Testis (tissue), 5 donors: ENCODE measurements at places on chromosomes 3 and 15. TPM values are rescaled to one million over a fixed set of nuclear protein-coding genes. Genes with fewer than 3 reads are reported as not detected.
A peak's percentile ranks its signal among the peaks of the same experiment; 100 is the strongest.

- no peaks in the 10 kb centered on the region for H3K4me1 ChIP-seq
- DNase-seq = peak; percentile 81
- peak within 1 kb of the TSS; percentile 63 for H3K27ac ChIP-seq
- no peaks in the 10 kb centered on the region for H3K36me3 ChIP-seq
- peak within 1 kb of the TSS; percentile 58 for H3K4me3 ChIP-seq
These were observed at the start of gene ROBO2 for GRCh38 chr3:77039606-77040171. Gene ROBO2, plus strand, starts transcription at chr3:77040099. Its CDS starts 687 bp downstream, at chr3:77040786.

- peaks cover 9% of the 10 kb centered on the region for H3K4me1 ChIP-seq
- DNase-seq = no peak
- H3K27ac ChIP-seq = no peak overlapping the region
- H3K27me3 ChIP-seq = no peaks in the 10 kb centered on the region
- no peaks in the 10 kb centered on the region for H3K36me3 ChIP-seq
- no peak overlapping the region for H3K4me3 ChIP-seq
These were observed 489 bp upstream of the GALNT15 start for GRCh38 chr3:16174026-16174355.

The GPR176 gene
- 34.1 TPM for total RNA-seq

DNA sequence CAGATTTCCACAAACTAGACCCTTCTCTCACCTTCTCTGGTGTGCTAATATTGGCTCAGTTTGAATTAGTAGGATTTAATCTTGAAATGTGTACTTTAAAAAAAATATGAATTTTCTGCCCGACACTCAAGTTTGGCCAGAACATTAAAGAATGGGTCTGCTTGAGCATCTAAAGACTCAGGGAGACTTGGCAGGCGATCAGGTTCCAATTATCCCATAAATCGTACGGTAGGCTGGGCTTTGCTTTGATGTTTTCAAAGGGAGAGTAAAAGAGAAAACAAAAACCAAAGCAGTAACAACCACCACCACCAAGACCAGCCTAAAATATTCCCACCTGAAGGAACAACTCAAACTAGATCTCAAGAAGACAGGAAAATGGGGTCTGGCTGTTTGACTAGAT, 230.8 kb downstream of the EBLN2 start:
- H3K4me3 ChIP-seq = no peak overlapping the region
- DNase-seq = no peak
- H3K4me1 ChIP-seq = no peaks in the 10 kb centered on the region
- H3K27ac ChIP-seq = no peak overlapping the region
- H3K36me3 ChIP-seq = no peaks in the 10 kb centered on the region
- H3K27me3 ChIP-seq = no peaks in the 10 kb centered on the region

- no peak overlapping the region for H3K4me3 ChIP-seq
- H3K4me1 ChIP-seq = no peaks in the 10 kb centered on the region
- H3K36me3 ChIP-seq = no peaks in the 10 kb centered on the region
These were observed 274.2 kb downstream of the OCA2 start for GRCh38 chr15:27824841-27825422.

DNA sequence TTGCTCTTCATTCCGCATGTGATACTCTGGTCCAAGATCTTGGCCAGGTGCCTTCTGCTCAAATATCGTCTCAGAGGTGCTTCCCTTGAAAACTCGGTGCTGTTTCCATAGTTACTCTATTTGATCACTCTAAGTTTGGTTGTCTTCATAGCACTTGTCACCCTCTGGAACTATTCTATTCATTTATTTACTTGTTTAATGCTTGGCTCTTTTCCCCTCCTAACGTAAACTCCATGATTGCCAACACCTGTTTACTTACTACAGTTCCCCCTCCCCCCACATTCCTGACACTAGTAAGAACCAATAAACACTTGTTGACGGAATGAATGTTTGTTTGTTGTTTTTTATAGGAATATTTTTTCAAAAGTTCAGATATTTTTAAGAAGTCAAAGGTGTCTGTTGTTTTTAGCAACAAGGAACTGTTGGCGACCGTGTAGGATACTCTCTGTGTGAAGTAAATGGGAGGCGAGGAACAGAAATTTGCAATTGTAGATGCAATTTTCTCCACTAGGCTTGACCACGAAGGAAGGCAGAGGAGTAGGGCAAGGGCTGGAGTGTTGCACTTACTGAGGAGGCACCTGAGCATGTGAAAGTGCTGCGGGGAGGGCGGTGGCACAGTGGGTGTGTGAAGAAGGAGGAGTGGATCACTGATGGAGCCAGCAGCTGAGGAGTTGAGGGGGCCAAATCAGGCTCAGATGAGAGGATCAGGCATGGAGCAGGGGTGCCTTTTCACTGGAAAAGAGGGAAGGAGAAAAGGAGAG, 48.4 kb downstream of the MOBP start:
- H3K36me3 ChIP-seq = no peaks in the 10 kb centered on the region
- H3K27ac ChIP-seq = no peak overlapping the region
- H3K4me3 ChIP-seq = no peak overlapping the region
- no peaks in the 10 kb centered on the region for H3K4me1 ChIP-seq
- H3K27me3 ChIP-seq = no peaks in the 10 kb centered on the region

GRCh38 chr3:72641684-72642083, 206.6 kb downstream of the SHQ1 start:
- H3K4me3 ChIP-seq = no peak overlapping the region
- DNase-seq = no peak
- no peak overlapping the region for H3K27ac ChIP-seq
- H3K4me1 ChIP-seq = no peaks in the 10 kb centered on the region
- H3K27me3 ChIP-seq = no peaks in the 10 kb centered on the region
- H3K36me3 ChIP-seq = no peaks in the 10 kb centered on the region

The LIPC gene
- 0.12 TPM for total RNA-seq

DNA sequence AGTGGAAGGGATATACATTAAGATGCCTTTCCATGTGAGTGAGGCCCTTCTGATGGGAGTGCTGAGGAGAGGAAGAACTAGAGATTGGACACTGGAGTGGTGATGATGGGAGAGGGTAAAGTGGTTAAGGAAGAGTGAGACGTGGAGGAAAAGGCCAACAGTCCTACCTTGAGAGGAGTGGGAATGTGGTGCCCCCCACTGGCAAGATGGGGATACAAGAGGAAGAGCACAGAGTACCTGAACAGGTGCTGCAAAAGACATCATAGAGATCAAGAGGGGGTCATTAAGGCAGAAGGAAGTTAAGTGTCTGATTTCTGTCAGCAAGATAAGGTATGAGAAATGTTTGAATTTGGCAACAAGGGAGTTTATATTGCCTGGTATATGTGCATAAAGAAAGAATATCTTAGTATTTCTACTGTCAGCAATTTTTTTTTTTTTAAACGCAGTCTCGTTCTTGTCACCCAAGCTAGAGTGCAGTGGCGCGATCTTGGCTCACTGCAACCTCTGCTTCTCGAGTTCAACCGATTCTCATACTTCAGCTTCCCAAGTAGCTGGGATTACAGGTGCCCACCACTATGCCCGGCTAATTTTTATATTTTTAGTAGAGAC, 34.0 kb downstream of the ARIH2 start:
- H3K36me3 ChIP-seq = no peaks in the 10 kb centered on the region
- no peaks in the 10 kb centered on the region for H3K27me3 ChIP-seq
- DNase-seq = peak; percentile 24

The TNFSF10 gene
- 8.1 TPM for total RNA-seq

The LRRIQ4 gene
- total RNA-seq = 1.3 TPM

GRCh38 chr15:82894971-82895520, 57.5 kb downstream of the HOMER2 start:
- no peak overlapping the region for H3K27ac ChIP-seq
- no peaks in the 10 kb centered on the region for H3K27me3 ChIP-seq
- H3K36me3 ChIP-seq = no peaks in the 10 kb centered on the region
- no peak overlapping the region for H3K4me3 ChIP-seq
- H3K4me1 ChIP-seq = no peaks in the 10 kb centered on the region

The TEX9 gene
- total RNA-seq = 20.4 TPM

- DNase-seq = no peak
- H3K4me3 ChIP-seq = no peak overlapping the region
- no peaks in the 10 kb centered on the region for H3K36me3 ChIP-seq
- no peak overlapping the region for H3K27ac ChIP-seq
- H3K27me3 ChIP-seq = no peaks in the 10 kb centered on the region
- H3K4me1 ChIP-seq = no peaks in the 10 kb centered on the region
These were observed 14.1 kb upstream of the PGPEP1L start for GRCh38 chr15:99021694-99022093.

DNA sequence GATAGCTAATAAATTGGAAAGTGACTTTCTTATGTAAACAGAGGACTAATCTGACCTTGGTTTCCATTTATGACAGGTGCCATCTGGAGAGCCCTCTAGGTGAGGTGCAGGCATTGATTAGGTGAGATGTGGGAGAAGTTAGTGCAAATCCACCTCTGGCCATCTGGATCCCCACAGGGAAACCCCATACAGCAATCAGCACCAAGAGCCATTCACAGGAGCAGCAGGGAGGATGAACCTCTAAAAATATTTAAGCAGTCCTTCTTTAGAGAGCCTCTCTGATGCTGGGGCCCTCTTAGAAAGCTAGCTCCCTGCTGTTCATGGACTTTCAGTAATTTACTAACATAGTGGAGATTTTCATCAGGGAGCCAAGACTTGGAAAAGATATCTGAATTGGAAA, 69.3 kb downstream of the CLSTN2 start:
- no peak overlapping the region for H3K4me3 ChIP-seq
- H3K27ac ChIP-seq = no peak overlapping the region
- no peaks in the 10 kb centered on the region for H3K36me3 ChIP-seq
- no peak for DNase-seq
- H3K27me3 ChIP-seq = no peaks in the 10 kb centered on the region

DNA sequence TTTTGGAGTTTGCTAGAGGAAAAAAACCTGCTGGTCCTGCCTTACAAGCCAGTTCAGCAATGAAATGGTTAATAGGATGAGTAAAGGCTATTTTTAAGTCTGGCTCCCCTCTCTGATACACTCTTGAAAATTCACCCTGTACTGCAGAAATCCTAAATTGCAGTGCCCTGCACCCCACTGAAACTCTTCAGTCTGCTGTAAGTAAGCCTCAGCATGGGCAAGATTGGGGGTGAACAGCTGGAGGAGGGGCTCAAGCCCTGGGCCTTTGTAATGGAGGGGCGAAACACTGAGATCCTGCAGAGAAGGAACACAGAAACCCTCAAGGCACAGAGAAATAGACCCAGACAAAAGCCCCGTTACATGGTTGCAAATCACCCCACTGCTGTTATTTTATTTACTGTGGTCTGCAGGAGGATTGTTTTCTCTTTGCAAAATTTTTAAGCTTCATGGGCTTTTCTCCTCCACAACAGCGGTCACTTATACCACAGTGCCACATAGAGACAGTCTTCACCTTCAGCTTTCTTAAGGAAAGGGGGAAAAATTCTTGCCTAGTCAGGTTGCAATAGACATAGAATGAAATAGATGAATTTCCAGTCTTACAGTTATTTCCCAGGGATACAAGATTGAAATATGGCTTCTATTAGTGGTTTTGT, 45.0 kb downstream of the SOX2 start:
- no peaks in the 10 kb centered on the region for H3K36me3 ChIP-seq
- H3K27ac ChIP-seq = no peak overlapping the region
- H3K4me1 ChIP-seq = no peaks in the 10 kb centered on the region

DNA sequence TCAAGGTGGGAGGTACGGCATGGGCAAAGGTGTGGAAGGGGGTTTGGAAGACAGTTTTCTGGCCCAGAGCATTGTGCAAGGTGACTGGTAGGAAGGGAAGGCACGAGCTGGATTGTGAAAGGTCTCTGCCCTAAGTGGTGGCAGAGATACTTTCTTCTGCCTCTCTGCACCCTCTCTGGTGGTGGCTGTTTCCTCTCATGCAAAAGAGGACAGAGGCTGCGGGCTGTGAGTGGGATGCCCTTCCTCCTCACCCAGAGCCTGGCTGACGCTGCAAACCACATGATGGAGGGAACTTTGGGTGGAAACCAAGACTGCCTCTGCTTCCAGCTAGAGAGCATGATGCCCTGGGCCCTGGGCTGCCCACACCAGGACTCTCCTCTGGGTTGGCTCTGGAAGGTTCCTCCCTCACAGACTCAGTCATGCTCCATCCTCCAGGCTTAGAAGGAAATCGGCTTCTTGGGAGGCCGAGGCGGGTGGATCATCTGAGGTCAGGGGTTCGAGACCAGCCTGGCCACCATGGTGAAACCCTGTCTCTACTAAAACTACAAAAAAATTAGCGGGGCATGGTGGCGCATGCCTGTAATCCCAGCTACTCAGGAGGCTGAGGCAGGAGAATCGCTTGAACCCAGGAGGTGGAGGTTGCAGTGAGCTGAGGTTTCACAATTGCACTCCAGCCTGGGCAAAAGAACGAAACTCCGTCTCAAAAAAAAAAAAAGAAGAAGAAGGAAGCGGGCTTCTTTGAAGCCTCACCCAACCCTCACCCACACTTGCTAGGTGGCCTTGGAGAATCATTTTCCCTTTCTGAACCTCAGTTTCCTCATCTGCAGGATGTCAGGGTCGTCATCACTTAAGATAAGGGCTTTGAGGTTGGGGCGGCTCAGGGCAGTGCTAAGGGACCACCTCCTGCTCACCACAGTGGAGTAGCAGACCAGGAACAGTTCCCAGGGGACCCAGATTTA, 8.3 kb downstream of the PSTPIP1 start:
- peak; percentile 41 for DNase-seq
- no peak overlapping the region for H3K27ac ChIP-seq
- no peaks in the 10 kb centered on the region for H3K4me1 ChIP-seq

The PARP15 gene
- total RNA-seq = 4.8 TPM

GRCh38 chr3:149585401-149585726, 72.5 kb downstream of the WWTR1 start:
- H3K27ac ChIP-seq = no peak overlapping the region
- no peak overlapping the region for H3K4me3 ChIP-seq
- no peaks in the 10 kb centered on the region for H3K36me3 ChIP-seq
- no peaks in the 10 kb centered on the region for H3K27me3 ChIP-seq

- H3K4me1 ChIP-seq = peaks cover 17% of the 10 kb centered on the region
- no peaks in the 10 kb centered on the region for H3K36me3 ChIP-seq
- no peak overlapping the region for H3K27ac ChIP-seq
- H3K27me3 ChIP-seq = no peaks in the 10 kb centered on the region
These were observed 9.9 kb downstream of the BCL6 start for GRCh38 chr3:187735383-187735782.

GRCh38 chr3:125684199-125684598, 88.9 kb upstream of the OSBPL11 start:
- H3K4me3 ChIP-seq = no peak overlapping the region
- DNase-seq = peak; percentile 55
- no peaks in the 10 kb centered on the region for H3K36me3 ChIP-seq
- H3K4me1 ChIP-seq = peaks cover 8% of the 10 kb centered on the region
- H3K27me3 ChIP-seq = no peaks in the 10 kb centered on the region

DNA sequence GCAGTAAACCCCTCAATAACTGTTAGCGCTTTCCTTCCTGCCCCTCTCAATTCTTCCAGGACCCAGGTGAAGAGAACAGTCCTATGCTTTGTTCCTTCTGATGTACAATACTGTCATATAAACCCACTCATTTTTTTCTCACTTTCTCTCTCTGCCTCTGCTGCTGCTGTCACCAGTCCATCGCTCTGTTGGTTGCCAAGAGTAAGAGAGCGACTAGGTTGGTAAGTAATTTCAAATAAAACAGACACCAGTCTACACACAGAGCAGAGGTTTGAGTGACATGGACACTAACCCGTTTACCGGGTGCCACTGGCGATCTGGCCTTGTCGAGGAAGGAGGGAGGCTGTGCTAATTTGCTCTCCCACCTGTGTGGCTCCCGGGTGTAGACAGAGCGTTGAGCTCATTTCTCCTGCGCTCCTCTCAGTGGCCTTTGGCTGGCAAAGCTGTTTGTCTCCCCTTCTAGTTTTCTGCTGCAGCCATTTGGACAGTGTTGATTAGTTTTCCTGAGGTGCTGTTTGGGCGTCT, 215.4 kb downstream of the THSD4 start:
- no peaks in the 10 kb centered on the region for H3K27me3 ChIP-seq
- no peak for DNase-seq
- H3K36me3 ChIP-seq = no peaks in the 10 kb centered on the region
- peaks cover 26% of the 10 kb centered on the region for H3K4me1 ChIP-seq
- no peak overlapping the region for H3K27ac ChIP-seq
